Left lobe of liver (tissue), 2 donors: ENCODE measurements at places on chromosomes 1 and 21.

DNA sequence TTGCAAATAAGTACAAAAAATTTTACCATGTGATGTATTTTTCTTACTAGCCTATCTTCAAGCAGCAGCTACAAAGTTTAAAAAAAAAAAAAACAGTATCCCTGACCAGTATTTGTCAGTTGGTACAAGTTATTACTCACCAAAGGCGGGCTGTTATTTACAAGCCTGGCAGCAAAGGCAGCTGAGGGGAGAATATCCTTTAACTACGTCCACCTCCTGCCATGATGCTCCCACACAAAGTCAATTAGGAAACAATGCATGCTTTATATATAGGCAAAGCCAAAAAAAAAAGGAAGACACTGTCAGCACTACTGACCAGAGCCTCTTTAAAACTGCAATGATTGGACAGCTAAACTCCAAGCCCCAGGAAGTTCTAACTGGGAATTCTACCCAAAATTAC is 13.7 kb downstream of the PSMA5 start:
- DNase-seq = no peak

DNA sequence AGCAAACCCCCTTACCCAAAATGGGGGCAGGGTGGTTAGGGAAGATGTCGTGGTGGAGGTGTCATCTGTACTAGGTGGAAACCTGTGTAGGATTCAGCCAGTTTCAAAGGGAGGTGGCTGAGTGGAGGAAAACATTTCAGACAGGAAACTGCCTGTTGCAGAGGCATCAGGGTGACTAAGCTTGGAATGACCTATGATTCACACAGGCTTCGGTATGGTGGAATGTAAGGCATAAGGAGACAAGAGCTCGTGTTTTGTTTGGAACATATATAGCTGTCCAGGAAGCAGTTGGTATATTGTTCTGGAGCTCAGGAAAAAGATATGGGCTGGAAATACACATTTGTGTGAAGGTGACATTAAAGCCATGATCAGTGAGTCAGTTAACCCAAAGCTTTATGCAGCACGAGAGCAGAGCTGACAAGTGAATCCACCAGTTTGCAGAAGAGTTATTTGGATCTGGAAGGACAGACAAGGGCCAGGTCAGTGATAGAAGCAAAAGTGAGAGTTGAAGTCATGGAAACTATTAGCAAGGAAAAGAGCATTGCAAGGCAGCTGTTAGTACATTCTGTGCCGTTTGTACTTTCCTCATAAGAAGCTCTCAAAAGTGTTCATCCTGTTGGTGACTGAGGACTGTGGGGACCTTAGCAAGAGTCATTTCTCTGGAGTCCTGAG is 12.2 kb downstream of the UTP25 start:
- no peak for DNase-seq

- DNase-seq = no peak
These were observed 14.1 kb downstream of the EVA1C start for GRCh38 chr21:32426592-32427051.

- DNase-seq = no peak
These were observed 5.7 kb downstream of the HSF2BP start for GRCh38 chr21:43653626-43654025.

DNA sequence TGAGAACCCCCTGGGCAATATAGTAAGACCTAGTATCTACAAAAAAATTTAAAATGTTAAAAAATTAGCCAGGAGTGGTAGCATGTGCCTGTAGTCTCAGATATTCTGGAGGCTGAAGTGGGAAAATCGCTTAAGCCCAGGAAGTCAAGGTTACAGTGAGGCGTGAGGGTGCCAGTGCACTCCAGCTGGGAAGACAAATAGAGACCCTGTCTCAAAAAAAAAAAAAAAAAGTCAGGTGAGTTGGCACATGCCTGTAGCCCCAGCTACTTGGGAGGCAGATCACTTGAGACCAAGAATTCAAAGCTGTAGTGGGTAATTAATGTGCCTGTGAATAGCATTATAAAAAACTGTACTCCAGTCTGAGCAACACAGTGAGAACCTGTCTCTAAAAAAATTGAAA is 4.6 kb downstream of the BECN2 start:
- DNase-seq = no peak
